ENCODE measurements at places on chromosomes 6 and 20. TPM values are rescaled to one million over a fixed set of nuclear protein-coding genes. Genes with fewer than 3 reads are reported as not detected.
A peak's percentile ranks its signal among the peaks of the same experiment; 100 is the strongest.

Gene LY6G6D
- not detected for total RNA-seq

Gene OR12D3
- total RNA-seq = not detected

Gene HBS1L
- 137 TPM for total RNA-seq

Gene SAPCD1
- total RNA-seq = not detected

Gene SRSF12
- 0.31 TPM for total RNA-seq

Gene TMC2
- not detected for total RNA-seq

Gene ZC2HC1B
- not detected for total RNA-seq

Gene AKAP12
- 12.1 TPM for total RNA-seq

Gene MAK
- not detected for total RNA-seq

- no peak for DNase-seq
These were observed 36.5 kb downstream of the LRRC1 start for GRCh38 chr6:53831081-53831869.

DNA sequence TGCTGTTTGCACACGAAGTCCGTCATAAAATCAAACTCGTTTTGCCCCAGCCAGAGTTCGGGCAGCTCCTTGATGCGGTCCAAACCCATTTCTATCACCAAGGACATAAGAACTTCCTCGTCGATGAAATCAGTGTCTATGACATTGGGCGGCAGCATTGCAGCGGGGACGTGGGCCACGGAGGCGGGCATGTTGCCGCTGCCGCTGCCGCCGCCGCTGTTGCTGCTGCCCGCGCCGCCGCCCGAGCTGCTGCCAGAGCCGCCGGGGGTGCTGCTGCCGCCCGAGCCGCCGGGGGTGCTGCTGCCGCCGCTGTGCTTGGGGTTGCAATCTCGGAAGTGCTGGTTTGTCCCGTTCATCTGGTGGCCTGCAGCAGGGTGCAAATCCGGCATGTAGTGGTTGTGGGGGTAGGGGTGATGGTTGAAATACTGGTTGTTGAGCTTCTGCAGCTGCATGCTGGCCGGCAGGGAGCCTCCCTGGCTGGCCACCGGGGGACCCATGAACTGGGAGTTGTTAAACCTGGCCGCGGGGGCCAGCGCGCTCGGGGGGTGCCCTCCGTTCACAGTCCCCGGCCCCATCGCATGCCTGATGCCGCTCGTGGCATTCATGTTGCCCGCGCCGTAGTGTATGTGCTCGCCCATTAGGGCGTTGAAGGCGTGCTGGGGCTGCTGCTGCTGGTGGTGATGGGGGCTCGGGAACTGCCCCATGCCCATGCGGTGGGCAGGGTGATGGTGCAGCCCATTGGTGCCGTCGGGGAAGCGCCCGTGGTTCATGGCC lies 1.1 kb downstream of the CITED2 start:
- peak; percentile 65 for DNase-seq

GRCh38 chr20:20904501-20904831 lies 192.0 kb upstream of the RALGAPA2 start:
- no peak for DNase-seq

- no peak for DNase-seq
These were observed 7.9 kb upstream of the PABPC1L start for GRCh38 chr20:44901974-44902373.

DNA sequence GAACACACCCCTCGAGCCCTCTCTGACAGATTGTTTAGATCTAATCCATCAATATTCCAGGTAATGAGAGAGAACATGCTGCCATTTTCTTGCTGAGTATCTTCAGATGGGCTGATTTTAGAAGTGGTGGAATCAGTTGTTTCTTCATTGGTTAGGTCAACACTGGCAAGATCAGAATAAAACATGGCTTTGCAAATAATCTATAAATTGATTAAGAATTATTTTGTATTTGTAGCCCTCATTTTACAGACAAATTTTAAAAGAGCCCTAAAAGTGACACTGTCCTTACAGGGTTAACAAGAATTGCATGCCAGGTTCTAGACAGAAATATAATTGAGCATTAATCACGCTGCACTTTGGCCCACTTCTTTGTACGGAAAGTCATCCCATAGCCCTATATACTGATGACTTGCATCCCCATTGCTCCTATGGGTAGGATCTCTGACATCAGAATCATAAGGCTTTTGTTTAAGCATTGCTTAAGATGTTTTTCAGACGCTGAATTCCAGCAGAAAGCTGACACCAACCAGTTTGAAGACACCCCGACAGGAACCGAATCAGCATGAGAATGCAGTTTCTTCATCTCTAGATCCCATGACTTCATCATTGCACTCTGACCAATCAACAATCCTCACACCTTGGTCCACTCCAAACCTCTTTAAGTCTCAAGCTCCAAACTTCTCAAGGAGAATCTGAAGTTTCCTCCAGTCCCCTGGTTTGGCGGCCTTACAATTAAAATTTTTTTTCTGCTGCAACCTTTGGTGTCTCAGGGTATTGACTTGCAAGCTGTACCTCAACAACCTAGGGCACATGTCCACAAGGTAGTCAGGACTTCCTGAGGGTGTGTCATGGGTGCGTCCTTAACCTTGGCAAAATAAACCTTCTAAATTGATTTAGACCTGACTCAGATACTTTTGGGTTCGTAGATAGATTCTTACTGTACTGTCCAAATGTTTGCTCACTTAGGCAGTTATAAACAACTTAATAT lies 7.8 kb downstream of the TDP2 start:
- DNase-seq = no peak

DNA sequence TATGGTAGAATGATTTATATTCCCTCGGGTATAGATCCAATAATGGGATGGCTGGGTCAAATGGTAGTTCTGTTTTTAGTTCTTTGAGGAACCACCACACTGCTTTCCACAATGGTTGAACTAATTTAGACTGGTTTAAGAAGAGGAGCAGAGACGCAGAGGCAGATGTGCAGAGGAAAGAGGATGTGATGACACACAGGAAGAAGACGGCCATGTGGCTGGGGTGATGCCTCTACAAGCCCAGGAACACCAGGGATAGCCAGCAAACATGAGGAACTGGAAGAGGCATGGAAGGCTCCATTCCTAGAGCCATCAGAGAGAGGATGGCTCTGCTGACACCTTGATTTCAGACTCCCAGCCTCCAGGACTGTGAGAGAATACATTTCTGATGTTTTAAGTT lies 218.3 kb upstream of the DTNBP1 start:
- peak; percentile 43 for DNase-seq

GRCh38 chr20:60642541-60642940 lies 609.5 kb upstream of the CDH4 start:
- DNase-seq = no peak

GRCh38 chr20:36885356-36885755 lies 9.4 kb downstream of the TLDC2 start:
- no peak for DNase-seq

- DNase-seq = no peak
These were observed 159.0 kb downstream of the TRMT11 start for GRCh38 chr6:126145351-126145750.

DNA sequence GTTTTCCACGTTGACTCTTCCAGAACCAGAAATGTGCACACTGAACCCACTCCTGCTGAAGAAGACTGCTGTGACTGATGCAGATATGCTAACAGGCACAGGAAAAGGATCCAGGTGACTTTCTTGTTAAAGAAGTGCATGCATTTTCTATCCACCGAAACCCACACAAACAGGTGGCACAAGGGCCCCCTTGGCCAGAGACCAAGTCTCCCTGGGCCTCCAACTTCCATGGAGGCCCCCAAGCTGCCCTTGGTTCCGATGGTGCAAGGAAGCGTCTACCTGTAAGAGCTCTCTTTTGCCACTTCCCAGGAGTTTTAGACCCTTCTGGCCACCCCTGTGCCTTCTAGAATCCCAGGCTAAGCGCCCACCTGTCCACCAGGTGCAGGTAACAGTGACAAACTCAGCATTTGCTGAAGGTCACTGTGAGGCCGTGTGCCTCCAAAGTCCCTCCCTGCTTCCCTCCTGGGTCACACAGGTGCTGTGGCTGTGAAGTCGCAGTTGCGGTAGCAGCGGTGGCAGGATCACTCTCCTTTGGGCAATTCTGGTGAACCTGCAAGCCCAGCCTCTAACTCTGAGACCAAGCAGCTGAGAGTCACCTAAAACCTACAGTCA lies 134.8 kb downstream of the PXDC1 start:
- DNase-seq = no peak

- no peak for DNase-seq
These were observed 2.3 kb upstream of the HRH3 start for GRCh38 chr20:62222266-62222850.

GRCh38 chr20:36493801-36494114 lies 47.6 kb upstream of the MYL9 start:
- DNase-seq = peak; percentile 82

DNA sequence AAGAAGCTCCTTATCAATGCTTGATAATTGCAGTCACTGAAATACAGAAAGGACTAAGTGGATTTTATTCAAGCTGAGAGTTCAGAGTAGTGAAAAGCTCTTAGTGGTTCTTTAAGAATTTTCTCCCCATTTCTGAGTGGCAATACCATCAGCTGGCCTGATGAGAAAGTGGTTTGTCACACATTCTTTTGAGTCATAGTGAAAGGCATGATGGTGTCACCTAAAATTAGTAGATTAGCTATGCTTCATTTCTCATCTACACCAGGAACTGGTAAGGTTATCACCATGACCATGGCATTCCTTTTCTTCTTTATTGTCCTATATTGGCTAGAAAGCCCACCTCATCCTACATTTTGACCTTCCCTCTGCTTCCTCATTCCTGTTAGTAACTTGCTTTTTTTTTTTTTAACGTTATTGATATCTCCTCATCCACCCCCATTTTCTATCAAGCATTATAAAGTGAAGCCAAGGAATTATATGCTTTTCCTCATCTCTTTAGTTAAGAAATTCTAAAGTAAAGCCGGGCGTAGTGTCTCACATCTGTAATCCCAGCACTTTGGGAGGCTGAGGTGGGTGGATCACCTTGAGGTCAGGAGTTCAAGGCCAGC lies 67.4 kb upstream of the LOC128125822 start:
- no peak for DNase-seq
